Stimulated activated CD8-positive, alpha-beta memory T cell treated with anti-CD3 and anti-CD28 coated beads, Interleukin-2, amount 100 ng/mL, for 1 hour (primary cell): ENCODE measurements at places on chromosomes 5 and 9.

GRCh38 chr5:146302406-146302805 is 36.2 kb upstream of the POU4F3 start:
- DNase-seq: no peak

DNA sequence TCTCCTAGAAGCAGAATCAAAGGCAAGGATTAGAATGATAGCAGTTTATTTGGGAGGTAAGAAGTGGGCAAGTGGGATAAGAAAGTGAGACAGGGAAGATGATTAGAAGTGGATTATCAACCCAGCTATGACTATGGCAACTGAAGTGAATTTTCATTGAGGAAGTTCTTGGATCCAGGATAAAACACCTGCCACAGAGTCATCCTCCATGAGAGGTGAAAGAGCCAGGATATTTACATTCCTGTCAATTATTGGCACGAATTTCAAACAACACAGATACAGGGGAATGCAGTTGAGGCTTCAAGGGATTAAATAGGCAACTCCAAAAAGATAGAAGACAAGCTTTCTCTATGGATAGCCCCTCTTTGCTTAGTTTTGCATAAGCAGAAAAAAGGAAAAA is 31.8 kb upstream of the ZNF366 start:
- no peak for DNase-seq

- DNase-seq: no peak
Observed at GRCh38 chr5:134005417-134006061, 764 bp upstream of the VDAC1 start.

DNA sequence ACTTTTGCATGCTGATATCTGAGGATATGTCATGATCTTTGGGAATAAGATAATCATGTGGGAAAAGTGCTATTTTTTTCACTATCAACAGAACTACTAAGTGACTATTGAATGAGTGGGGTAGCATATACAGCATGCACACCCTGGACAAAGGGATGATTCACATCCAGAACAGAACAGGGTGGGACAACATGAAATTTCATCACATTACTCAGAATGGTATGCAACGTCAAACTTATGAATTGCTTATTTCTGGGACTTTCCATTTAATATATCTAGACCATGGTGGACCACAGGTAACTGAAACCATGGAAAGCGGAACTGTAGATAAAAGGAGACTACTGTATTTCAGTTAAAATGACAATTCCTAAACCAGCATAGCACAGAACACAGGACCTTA is 370.0 kb downstream of the HINT1 start:
- no peak for DNase-seq

- no peak for DNase-seq
Observed at GRCh38 chr5:151781201-151781600, 9.4 kb downstream of the G3BP1 start.

DNA sequence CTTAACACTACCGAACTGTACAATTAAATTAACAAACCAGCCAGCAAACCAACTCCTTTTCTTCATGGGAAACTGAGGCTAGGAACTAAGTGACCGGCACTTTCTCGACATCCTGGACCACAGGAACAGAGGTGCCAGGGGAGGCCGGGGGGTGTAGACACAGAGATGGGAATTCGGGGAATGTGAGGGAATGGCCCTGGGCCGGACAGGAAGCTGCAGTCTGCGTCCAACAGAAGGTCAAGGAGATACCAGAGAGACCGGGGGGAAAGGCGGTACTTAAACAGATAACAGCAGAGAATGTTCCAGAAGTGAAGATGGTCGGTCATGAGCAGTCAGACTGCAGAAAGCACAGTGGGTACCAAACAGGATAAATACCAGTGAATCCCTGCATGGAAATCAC is 40.3 kb downstream of the DBH start:
- no peak for DNase-seq

DNA sequence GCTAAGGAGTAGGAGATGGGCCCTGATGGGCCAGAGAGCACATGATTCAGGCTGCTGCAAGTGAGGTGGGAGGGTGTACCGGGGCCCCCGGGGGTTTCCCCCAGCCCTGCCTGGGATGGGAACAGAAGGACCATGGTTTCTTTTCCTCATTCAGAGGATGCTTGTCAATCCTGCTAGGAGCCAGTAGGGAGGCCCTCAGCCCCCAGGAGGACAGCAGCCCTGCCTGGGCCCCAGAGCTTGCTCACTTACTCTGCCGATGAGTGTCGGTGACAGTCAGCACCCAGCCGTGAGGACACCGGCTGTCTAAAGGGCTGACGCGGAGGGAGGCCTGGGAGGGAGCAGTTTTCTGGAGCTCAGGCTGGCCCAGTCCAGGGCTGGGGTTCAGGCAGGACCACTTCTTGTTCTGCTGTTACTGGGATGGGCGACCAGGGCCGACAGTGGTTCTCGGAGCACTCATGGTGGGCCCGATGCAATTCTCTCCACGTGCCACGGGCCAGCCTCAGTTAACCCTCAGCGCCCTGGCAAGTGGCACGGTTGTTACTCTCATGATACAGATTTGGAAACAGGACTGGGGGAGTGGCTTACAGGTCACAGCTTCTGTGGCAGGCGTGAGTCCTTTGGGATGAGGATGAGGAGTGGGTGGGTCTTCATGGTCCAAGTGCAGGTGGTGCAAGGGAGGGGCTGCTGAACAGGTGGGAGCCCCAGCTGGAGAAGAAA is 1.8 kb downstream of the ARRDC1 start:
- no peak for DNase-seq

DNA sequence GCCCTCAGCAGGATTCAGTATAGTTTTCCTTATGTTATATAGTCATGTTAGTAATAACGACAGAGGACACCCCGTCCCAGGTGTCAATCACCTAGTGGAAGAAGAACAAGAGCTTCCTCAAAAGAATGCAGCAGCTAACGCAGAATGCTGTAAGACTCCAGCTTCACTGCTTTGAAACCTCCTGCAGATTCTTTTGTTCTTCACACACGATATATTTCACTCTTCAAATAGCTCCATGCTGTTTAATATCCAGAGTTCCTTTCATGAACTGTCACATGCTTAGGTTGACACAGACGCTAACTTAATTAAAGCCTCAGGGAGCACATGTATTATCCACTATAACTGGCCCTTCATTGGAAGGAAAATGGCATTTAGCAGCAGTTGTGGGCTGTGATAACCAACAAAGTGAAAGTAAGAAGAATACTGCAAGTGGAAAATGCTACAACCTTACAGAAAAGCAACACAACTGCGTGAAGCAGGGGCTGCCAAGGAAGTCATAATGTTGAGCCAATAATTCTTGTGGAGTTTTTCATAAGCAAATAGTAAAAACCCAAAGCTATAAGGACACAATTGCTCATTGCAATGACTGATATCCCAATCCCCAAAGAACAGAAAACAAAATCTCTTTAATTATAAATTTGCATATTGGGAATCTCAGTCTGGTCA is 387.5 kb downstream of the PLK2 start:
- DNase-seq: no peak

GRCh38 chr9:5854063-5854790 is 21.3 kb upstream of the ERMP1 start:
- no peak for DNase-seq

DNA sequence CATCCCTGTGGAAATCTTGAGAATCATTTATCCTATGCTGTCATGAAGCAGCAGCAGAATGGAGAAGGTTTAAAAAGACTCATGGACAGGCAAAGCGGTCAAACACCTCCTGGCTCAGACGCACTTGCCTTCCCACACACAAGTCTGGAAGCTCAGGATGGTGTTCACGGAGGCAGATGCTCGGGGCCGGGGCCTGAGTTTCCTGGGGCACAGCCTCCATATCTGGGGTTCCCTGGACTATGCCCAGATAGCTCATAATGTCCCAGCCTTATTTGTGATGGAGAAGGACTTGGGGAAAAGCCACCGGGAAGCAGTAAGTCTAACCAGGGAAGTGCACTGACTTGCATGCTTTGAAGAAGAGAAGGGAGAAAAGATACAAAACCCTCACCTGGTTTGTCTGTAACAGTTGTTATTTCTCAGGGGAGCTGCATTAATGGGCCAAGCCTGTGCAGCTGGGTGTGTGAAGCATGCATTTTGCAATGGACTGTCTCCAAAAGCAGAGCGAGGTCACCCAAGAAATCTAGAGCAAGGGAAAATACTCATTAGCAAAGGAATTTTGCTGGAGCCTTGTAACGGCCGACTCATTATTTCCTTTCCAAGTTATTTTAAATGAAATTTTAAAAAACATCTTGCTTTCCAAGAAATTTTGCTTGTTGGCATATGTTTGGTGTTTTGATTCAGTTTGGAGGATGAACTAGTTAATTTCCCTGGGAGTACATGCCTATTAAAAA is 3.4 kb downstream of the S1PR3 start:
- DNase-seq: no peak

DNA sequence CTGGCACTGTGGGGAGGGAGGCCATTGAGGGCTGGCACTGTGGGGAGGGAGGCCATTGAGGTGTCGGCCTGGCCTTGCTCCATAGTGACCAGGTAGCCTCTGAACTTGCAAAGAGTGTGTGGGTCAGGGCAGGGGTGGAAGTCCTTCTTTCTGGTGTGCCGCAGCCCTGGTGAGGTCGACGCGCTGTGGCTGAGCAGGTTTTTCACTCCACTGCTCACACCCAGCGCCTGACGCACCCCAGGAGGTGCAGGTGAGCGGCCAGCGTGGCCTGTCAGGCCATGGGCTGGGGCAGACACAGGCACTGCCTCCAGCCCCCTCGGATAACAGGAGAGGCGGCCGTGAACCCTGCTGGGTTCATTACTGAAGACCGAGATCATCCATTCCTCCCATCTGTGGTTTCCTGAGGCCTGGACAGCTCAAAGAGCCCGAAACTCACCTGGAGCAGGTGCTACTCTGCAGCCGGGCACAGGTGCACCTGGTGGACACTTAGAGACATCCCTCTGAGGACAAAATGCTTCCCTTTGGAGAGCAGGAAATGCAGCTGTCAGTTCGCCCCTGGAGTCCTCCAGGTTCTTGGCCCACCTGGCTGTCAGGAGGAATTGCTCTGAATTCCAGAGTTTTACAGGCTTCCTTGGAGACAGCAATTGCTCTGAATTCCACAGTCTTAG is 32.4 kb downstream of the LHX3 start:
- no peak for DNase-seq

GRCh38 chr5:5363045-5363444 is 59.4 kb upstream of the ICE1 start:
- no peak for DNase-seq

DNA sequence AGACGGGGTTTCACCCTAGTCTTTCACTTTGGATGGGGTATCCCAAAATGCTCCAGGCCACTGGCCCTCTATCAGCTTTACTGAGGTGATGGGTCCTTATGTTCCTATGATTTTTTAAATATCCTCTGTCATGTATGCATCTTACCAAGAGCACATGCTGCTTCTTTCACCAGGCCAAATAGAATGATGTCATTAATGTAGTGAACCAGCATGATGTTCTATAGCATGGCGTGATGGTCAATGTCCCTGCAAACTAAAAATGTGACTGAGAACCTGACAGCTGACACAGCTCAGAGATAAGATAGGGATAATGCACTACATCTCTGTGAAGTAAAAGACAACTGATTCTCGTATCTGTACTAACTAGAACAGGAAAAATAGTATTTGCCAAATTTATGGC is 103.6 kb downstream of the SLC1A3 start:
- DNase-seq: no peak

DNA sequence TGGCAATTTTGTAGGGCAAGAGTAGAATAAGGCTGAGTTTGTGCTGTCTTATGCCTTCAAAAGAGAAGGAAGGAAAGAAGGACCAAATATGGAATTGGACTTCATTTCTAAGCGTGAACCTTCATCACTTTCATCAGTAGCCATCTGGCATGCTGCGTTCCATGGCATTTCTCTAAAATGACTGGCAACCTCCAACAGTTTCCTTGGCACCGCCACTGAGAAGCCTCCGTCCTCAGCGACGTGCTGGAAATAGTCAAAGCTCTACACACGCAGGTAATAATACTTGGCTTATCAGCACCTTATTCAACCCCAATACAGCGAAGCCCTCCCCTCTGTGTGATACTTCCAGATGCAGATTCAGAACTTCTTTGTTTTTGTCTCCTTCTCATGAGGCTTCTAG is 169.7 kb upstream of the CD180 start:
- DNase-seq: no peak

GRCh38 chr9:88390371-88390990 is 2.2 kb downstream of the SPIN1 start:
- DNase-seq: no peak

DNA sequence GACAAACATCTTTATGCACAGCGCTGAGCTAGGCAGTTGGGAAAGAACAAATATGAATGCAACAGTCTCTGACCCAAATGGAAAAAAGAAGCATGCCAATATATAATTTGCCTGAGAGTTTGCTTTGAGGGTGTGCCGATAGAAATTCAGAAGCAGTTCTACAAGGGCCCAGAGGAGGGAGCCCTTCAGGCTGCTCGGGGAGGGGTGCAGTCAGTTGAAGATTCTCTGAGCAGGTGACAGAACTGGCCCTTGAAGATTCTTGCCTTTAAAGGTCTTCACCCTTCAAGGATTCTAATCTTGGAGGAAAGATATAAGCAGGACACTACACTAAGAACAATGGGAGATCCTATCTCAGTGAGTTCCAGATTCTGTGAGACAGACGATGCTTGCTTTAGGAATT is 3.7 kb upstream of the PAPPA start:
- DNase-seq: no peak

DNA sequence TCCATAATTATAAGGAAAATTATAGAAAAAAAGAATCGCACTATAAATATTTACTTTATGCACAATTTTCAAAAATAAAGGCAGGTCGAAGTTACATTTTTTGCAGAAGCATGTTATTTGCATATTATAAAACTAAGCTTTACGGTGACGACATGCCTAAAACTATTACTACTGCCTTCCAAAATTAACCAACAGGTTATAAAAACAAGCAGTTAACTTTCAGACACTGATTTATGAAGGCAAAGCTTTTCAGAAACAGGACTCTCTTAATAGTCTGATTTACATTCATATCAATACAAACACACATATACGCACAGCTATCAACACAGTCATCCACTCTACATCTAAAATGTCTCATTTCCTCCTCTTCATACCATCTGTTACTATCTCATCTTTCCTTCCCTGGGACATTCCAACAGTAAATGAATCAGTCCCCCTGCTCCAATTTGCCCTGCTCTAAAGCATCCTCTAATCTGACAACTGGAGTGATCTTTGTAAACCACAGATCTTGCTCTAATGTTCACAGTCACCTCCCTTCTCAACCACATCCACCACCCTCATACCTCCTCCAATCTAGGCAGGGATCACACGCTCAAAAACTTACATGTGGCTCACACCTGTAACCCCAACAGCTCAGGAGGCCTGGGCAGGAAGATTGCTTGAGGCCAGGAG is 21.6 kb downstream of the FBXW11 start:
- DNase-seq: no peak

DNA sequence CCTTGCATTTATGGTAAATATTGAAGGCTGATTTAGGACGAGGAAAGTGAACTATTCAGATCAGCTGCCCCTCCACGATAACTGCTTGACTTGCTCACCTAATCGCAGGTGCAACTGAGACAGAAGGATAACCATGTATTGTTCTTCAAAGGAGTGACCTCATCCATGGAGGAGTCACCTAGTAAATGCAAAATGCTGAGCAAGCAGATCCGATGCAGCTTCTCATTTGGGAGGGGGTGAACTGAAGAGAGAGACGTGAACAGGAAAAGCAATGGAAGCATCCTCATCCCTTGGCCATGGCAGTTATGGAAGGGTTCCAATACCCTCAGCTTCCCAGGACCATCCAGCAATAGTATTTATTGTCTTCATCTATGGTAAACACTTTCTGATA is 47.5 kb downstream of the RASGRF2 start:
- no peak for DNase-seq

- DNase-seq: no peak
Observed at GRCh38 chr5:141994511-141995136, 18.2 kb downstream of the GNPDA1 start.

- no peak for DNase-seq
Observed at GRCh38 chr5:36854402-36855140, 22.0 kb upstream of the NIPBL start.

- no peak for DNase-seq
Observed at GRCh38 chr5:126981222-126981621, 49.1 kb downstream of the MARCHF3 start.
